GM19239 (cell line): ENCODE measurements at places on chromosomes 5 and 9.
A peak's percentile ranks its signal among the peaks of the same experiment; 100 is the strongest.

DNA sequence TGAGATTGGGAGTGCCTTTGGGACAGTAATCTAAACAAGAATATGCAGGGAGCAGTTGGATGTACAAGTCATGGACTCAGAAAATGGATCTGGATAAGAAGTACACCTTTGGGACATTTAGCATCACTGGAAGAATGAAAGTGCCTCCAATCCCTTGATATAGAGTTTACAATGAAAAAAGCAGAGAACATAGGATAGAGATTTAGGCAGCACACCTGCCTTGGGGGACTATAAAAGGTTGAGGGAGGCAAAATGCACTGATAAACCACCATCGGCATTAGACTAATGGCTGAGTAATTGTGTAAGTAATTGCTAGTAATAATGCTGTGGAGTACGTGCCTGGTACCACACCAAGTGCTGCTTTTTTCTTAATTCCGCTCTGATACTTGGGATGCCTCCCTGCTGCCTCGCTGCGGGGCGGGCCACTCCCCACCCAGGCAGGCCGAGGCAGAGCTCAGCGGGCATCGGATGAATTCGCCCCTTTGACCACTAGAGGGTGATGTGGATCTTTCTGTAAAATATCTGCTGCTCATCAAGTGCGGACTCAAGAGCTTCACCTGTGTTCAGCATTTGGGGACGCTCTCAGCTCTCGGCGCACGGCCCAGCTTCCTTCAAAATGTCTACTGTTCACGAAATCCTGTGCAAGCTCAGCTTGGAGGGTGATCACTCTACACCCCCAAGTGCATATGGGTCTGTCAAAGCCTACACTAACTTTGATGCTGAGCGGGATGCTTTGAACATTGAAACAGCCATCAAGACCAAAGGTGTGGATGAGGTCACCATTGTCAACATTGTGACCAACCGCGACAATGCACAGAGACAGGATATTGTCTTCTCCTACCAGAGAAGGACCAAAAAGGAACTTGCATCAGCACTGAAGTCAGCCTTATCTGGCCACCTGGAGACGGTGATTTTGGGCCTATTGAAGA is 99.9 kb downstream of the ANKRD18B start:
- DNase-seq, result peak; percentile 62

GRCh38 chr5:144945503-144945902 is 774.8 kb downstream of the KCTD16 start:
- no peak for DNase-seq

- no peak for DNase-seq
Measured at GRCh38 chr9:130536701-130537107, 42.7 kb upstream of the FUBP3 start.

GRCh38 chr9:85900504-85901201 is 40.3 kb upstream of the NAA35 start:
- DNase-seq, result peak; percentile 10

DNA sequence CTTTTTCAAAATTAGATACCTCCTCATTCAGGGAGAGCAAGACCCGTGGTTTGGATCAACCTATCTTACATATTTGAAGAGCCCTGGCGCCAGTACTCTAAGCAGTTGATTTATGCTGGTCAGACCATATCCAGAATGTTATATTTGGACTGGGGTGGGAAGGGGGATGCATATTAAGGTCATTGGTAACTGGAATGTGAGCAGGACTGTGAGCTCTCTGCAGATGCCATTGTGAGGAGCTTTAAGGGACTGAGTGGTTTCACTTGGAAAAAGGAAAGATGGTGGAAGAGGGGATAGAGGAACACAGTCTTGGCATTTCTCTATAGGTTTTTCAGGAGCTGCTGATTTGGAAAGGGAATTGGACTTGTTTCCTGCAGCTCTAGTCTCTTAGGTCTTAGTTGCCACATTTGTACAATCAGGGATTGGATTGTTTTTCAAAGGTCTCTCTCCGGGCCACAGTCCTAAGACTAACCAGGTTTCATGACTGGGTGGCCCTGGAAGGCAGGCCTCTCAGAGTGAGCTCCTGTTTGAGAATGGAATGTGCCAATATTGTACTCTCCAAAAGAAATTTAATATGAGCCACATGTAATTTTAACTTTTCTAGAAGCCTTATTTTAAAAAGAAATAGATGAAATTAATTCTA is 25.8 kb upstream of the F2R start:
- DNase-seq, result no peak

DNA sequence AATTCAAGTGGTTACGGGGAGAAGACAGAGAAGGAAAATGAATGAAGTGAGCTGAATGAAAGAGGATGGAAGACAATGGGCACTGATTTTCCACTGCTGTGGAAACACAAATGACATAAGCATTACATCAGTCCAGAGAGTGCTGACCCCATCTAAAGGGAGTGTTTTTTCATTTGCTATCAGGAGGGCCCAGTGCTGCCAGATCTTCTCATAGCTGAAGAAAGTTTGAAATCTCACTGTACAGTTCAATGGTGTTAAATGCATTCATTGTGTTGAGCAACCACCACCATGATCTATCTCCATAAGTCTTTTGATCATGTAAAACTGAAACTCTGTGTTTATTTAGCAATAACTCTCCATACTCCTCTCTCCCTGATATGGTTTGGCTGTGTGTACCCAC is 41.5 kb upstream of the STARD4 start:
- DNase-seq, result no peak

DNA sequence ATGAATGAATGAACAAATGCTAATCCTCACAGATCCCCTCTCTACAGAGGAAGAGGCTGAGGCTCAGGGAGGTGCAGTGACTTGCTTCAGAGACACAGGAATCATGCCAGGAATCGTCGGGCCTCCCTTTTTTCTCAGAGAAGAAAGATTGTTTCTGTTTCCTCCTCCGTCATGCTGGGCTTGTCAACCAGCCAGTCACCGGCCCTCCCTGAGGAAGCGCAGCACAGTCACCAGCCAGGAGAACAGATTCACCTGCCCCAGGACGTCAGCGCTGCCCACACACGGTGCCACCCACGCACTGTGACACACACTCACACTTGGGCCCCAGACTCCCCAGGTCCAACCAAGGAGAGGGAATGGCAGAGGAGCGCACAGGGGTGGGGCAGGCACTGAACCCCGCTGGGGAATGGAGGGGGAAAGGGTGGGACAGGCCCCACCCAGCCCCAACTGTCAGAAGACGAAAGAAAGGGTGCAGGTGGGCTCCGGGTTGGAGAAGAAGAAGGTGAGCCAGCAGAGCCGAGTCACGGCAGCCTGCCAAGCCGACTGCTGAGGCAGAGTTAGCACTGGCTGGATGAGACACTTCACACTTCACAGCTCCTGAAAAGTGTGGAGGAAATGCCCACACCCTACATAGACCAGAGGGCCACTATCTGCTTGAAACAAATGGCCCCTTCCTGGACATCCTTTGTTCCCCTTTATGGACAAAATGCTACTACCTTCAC is 13.8 kb upstream of the ERGIC1 start:
- DNase-seq, result no peak

GRCh38 chr5:67971223-67971830 is 244.2 kb upstream of the PIK3R1 start:
- DNase-seq, result no peak

DNA sequence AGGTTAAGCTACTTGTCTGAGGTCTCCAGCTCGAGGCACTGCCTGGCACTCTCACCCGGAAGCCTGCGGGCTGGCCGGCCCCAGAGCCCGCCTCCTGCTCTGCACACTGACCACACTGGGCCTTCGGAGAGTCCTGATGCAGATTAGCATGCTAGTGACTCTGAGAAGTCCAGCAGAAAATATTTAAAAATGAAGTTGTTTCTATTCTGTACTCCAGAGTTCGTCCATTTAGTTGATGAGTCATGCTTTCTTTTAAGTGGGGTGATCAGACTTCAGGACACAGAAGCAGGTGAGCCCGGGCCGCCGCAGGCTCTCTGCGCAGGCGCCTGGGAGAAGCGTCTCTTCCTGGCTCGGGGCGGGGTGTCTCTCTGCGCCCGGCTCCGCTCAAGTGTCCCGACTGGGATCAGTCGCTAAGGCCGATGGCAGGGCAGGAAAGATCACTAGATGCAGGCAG is 32.5 kb downstream of the FAM240B start:
- DNase-seq, result no peak

DNA sequence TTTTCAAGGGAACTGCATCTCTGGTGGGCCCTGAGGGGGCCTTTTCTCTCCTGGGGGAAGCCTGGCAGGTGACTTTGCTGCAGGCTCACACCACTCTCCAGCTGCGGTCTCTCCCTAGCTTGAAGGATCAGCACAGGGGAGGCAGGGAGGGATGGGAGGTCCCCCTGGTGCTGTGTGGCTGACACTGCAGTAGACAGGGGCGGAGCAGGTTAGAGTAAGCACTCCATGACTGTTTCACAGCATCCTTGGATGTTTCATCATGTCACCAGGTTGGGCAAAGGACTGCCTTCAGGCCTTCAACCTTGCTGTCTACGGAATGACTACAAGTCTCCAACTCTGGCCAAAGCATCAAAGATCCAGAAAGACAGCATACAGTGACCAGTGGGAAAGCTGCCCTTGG is 470.7 kb downstream of the CDK5RAP2 start:
- no peak for DNase-seq

DNA sequence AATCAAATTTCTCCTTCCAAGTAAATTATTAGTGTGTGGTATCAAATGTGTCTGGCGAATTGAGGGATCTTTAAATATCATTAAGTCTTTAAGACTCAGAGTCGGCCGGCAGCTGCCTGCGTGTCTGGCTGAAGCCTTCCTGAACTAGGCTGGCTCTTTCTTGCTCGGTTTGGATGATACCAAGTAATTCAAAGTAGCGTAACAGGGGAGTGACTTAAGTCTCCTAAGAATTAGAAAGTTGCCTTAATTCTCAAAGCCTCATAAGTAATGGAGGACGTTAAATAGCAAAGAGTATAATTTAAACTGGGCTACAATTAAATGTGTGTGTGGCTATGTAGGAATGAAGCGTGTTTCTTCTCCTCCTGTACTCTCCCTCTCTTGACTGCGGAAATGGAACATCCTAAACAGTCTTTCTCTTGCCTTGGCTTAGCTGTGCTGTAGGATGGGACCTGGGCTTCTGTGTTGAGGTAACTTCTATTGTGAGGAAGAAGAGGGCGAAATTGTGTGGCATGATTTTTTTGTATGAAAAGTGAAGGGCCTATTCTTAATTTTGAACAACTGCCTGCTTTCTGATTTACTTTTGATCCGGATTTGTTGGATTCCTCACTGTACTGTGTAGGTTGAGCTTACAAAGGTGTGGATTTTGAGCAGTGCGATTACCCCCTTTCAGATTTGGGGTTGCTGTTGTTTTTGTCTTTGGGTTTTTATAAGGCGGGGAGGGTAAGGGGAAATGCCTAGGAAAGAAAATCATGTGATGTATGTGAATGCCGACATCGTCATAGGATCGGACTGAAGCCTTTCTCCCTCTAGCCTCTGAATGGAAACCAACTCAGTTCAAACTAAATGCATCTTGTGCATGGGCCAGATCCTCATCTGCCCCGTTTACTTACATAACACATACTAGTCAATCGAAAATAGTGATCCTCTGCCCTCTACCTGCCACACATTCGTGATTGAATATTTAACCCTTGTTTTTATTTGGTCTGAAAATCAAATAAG is 29.9 kb downstream of the CPEB4 start:
- peak; percentile 31 for DNase-seq

GRCh38 chr5:140043508-140043872 is 391 bp upstream of the NRG2 start:
- no peak for DNase-seq

DNA sequence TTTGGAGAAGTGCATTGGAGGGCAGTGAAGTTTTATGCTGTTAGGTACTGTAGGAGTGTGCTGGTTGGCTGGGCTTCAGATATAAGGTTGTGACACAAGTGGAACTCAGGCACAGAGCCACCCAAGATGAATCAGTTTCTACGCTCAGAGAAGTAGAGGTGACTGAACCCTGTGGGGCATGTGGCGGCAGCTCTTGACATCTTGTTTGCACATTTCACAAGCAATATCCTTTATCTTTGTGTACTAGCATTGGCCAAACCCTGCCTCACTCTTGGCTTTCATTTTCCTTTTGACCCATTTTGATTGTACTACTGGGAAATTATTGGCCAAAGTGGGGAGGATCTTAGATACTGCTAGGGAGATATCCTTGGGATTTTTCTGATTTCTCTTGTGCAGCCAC is 110.0 kb downstream of the PSAT1 start:
- no peak for DNase-seq

GRCh38 chr5:156623381-156624040 is 226.6 kb upstream of the PPP1R2B start:
- no peak for DNase-seq

DNA sequence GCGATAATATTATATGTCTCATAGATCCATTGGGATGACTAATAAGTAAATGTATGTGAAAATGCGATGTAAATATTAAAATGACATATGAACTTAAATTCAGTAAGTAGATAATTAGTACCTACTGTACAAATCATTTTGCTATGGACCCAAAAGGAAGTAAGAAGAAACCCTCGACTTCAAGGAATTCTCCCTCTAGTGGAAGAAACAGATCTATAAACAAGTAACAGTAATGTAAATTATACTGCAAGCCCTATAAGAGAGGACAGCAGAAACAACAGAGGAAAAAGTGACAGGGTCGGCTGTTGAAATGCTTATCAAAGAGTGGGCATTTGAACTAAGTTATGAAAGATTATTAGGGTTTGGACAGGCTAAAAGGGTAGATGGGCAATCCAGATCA is 320.3 kb downstream of the DMAC1 start:
- no peak for DNase-seq

GRCh38 chr9:26939955-26940711 is 6.9 kb downstream of the PLAA start:
- DNase-seq, result no peak

GRCh38 chr5:25488119-25488518 is 843.3 kb upstream of the CDH10 start:
- no peak for DNase-seq

DNA sequence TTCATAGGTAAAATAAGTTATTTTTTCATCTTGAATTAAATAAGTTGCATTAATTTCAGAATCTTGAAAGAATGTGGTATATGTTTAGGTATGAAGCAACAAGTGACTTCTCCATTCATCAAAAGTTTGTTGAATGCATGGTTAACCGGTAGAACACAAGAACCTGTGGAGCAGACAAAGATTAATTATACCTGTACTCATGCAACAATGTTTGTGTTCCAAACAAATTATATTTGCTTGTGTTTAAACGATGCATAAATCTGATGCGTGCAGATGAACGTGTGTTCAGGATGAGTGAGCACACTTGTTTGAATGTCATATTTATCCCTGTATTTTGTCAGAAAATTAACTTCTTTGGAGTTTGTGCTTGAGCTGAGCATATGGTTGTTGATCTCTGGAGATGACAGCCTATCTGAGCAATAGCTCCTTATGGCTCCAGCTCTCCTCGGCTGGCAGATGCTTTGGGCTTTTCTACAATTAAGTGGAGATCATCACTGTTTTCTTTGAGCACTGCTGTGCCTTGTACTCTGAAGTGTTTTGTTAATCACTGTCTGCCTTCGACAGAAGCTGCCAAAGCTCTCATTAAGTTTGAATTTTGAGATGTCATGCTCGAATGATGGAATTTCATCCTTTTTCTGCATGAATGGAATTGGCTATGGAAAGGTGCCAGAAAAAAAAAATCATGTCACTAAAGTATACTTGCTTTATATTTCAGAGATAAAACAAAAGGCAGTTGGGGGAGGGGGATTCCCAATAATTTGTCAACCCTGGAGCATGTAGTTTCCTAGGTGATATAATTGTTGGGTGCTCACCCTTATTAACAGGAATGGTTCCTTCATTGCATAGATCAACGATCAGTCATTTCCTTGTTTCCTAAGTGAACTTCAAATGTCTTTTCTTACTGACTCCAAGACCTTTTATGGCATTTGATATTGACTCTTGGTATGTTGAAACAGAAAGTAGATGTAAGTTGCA is 502.5 kb upstream of the ARRDC3 start:
- no peak for DNase-seq
